ENCODE measurements at places on chromosomes 7 and 10.

DNA sequence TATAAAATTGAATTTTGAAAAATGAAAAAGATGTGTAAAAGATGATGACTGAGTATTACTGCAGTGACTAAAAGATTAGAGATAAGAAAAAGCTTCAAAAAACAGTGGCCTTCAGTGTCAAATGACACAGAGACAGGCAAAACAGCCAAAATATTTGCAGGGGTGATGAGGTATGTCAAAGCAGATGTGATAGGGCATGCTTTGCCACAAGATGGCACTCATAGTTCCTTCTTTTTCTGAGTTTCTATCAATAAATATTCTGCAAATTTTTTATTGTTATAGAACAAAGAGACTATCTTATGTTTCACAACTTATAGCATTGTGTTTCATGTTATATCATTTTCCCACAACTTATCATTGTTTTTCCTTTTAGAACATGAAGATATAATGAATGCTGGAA, 344.1 kb upstream of the HPS1 start:
- DNase-seq: no peak

DNA sequence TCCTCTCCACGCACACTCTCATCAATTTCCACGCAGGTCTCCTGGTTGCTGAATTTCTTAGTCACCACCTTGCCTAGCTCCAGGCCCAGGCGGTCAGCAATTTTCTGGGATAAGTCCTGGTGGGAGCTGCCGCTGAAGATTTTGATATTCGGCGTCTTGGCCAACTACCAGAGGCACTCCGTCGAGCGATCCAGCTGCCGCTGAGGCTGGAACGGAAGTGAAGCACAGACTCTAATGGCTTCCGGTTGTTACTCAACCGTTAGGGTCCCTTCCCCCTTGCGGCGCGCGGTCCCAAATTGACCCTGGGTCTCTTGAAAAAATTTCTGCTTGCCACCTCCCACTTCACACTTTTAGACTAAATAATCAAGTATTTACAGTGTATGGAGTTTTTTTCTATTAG, at the start of gene PRPS1L1:
Gene PRPS1L1, minus strand, starts transcription at position 219 of the 400 bp plus-strand sequence.
- DNase-seq: no peak

DNA sequence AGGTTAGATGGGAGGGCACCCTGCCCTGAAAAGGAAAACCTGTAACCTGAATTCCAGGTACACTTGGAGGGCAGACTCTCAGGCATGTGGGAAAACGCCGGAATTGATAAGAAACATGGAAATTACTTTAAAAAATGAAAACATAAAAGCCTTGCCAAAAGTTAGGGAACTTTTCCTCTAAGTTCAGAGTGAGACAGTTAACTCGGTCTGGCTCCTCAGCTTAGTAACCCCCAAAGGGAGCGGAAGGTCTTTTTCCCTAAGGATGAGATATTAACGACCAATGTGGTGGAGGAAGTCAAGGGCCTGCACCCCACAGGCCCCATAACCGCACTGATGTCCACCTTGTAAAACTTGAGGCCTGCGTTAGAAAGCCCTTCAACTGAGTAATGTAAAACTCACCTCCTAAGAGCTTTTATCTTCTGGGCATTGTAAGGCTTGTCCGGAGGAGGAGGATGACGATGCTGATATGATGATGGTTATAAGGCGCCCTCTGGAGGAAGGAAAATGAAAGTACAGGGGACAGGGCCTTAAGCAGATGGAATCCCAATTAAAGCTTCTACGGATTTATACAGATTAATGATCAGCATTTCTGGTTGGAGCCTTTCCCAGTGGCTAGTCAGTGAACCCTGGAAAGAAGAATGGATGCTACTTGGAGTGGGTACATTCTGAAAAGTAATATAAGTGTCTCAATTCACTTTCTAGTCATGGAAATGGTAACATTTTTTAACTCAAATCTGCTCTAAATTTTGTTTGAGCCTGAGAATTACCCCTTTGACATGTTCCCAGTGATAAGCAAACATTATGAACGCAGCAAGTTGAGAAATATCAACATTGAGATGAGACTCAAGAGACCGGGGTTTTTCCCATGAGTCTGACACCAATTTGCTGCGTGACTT, 694 bp downstream of the COL1A2 start:
- DNase-seq: no peak

- no peak for DNase-seq
Observed at GRCh38 chr7:69388452-69389137, 209.7 kb upstream of the AUTS2 start.

DNA sequence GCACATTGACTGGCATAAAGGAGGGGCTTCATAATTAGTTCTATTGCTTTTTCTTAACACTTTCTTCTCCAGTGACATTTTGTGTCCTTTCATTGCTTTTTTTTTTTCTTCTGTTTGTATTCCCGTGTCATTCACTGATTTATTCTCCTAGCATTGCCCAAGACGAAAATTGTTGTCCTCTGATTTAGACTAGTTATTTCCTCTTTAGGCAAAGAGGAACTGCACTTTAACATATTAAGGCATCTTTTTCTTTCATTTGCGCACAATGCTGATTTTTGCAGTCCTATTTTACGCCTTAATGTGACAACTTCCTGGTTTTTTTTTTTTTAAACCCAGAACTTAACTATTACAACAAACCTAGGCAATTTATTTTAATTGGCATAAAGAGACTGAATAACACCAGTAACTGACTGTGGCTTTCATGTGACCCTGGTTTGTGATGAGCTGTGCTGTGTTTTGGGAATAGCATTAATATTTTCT, 39.7 kb downstream of the ARID5B start:
- DNase-seq: no peak

DNA sequence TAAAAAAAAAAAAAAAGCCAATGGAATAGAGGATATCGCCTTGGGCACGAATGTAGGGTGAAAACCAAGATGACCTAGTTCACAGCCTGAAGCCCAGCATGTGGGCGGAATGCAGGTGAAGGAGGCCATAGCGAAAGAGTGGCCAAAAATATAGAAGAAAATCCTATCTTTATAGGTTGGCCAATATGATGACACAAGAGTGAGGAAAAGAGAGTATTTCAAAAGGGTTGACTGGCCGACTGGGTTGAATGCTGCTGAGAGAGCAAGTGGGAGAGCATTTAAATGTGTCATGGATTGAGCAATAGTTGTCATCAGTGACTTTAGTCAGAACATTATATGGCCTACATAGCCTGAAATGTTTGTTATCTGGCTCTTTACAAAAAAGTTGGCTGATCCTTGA, 17.2 kb upstream of the GLI3 start:
- DNase-seq: no peak

DNA sequence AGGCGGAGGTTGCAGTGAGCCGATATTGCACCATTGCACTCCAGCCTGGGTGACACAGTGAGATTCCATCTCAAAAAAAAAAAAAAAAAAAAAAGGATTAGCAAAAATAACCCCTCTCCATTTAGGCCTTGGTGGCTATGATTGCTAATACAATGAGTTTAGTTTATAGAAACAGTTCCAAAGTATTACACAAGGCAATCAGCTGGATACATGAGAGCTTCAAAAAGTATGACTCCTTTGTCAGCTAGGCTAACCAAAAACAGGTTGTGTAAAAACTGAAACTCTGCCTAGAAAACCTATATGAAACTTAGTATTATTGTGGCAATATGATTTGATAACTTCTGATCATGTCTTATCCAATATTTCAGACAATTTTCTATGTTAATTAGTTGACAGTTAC, 57.2 kb downstream of the SUGCT start:
- DNase-seq: no peak

- no peak for DNase-seq
Observed at GRCh38 chr10:24643679-24644209, 79.9 kb downstream of the ARHGAP21 start.

DNA sequence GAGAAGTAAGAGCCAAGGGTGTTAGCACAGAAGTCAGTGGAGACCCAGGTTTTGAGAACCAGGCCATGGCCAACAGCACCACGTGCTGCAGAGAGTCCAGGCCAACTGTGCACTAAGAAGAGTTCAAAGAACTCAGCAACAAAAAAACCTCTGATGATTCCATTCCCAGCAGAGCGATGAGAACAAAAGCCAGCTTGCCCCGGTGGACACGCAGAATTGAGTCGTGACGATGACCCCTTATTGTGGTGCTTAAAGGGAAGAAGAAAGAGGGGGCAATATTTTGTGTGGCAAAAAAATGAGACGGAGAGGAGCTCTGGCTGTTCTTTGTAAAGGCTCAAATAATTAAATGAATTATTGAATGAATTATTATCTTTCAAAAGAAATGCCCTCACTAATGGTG, 468.3 kb upstream of the AUTS2 start:
- no peak for DNase-seq

DNA sequence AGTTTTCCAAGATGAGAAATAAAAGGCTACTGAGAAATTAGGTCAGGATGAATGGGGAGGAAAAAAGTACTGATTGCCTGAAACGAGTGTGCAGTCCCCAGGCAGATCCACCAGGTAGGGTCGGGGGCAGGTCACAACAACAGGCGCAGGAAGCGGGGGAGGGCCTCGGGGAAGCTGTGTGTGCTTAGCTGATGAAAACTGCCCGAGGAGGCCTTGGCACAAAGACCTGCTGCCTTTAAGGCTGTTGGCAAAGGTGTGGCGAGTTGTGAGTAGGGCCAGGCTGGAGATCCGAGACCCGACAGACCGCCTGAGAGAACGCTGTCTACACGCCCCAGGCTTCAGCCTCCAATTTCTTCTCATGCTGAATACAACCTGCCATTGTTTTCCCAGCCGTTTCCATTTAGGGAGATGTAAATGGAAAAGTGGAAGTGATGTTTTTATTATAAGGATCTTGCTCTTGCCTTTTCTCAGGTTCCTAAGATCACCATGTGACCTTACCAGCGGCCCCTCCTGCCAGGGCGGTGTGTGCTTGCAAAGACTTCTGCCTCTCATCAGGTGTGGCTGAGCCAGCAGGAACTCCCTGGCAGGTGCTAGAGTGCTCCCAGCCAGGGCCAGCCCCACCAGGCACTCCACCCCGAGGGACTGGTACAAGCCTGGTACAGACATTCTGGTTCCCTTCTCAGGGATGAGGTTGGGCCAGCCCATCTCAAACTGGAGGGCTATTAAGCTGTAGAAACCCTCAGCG, 60.8 kb downstream of the DLG5 start:
- DNase-seq: no peak

GRCh38 chr10:13924040-13924725, 337.4 kb downstream of the PRPF18 start:
- no peak for DNase-seq

DNA sequence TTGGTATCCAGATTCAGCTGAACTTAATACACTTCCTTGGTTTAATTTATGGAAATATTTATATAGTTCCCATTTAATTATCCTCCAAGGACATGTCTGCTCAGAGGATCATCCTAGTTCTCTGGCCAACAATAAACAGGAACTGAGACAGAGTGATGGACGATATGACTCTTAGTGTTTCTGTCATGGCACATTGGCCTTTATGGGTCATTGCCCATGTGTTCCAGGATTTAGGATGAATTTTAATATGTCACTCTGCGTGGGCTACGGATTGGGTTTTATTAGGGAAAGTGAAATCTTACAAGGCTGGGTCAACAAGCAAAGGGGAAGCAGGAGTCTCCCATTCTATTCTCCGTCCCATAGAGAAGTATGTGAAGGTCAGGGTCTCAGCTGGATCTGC, 18.8 kb upstream of the TNPO3 start:
- no peak for DNase-seq

- DNase-seq: no peak
Observed at GRCh38 chr7:104960741-104961448, 53.1 kb upstream of the KMT2E start.

- DNase-seq: no peak
Observed at GRCh38 chr7:92100534-92100933, 33.7 kb downstream of the CYP51A1 start.

DNA sequence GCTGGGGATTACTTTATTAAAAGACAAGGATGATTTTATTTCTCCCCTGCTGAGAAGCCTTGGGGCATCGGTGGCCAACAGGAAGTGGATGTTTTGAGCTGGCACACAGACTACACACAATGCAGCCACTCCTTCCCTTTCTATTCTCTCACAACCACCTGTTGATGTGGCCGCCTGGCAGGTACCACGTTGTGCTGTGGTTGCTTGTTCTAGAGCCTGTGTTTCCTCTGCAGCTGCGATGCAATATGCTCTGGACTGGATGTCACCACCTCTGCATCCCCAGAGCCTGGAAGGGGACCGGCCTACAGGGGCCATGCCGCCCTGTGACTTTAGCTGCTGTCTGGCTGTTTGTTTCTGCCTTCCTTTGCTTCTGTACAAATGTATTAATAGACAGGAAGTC, 195.7 kb upstream of the CELF2 start:
- no peak for DNase-seq

GRCh38 chr7:81211934-81212320, 293.1 kb upstream of the SEMA3C start:
- DNase-seq: no peak

GRCh38 chr10:24115403-24115802, 93.5 kb upstream of the KIAA1217 start:
- no peak for DNase-seq

GRCh38 chr7:2046581-2047565, 185.9 kb downstream of the MAD1L1 start:
- no peak for DNase-seq

DNA sequence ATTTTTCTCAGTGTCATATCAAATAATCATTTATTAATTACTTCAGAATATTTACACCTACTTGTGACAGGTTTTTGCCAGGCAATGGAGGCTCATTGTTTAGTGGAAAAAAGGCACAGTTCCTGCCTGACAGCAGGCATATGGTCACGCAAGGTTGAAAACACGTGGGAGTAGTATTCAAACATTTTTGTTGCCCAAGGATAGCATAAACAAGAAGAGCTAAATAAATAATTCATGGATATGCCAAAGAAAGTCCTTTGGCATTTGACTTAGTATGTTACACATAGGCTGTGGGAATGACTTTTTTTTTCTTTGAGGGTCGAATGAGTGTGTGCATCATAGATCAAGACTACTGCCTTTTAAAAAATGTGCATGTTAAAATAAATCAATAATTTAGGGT, 120.5 kb upstream of the SEMA3E start:
- no peak for DNase-seq

DNA sequence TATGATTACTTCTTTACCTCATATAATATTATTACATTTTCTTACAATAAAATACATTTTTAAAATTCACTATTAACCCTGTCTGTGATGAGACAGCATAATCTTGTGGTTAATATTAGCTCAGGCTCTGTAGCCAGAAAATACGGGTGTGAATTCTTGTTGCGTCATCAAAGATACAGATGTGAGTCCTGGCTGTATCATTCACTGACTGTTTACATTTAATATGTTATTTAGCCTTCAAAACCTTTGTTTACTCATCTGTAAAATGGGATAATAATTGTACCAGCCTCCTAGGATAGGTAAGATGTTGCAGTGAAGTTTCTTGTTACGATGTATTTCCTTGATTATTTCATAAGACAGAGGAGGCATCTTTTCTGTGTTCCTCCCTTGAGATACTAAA, 184.7 kb upstream of the PRPS1L1 start:
- DNase-seq: no peak

- DNase-seq: no peak
Observed at GRCh38 chr10:104744052-104744451, 103.0 kb downstream of the SORCS3 start.

DNA sequence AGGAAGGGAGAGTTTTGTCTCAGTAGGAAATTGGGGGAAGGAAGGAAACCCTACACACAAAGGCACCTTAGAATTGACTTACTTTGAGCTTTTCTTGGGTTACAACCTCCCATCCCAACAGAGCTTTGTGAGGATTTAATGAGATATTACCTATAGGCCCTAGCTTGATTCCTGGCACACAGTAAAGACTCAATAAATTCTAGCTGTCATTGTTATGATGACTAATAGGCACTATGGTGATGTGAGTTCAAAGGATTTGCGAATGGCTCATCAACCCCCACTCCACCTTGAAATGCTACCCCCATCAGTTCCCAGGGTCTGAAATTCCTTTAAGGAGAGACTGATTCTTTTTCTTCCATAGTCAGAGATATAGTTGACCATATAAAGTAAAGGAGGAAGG, 67.9 kb upstream of the SMNDC1 start:
- no peak for DNase-seq

Data from stimulated activated CD8-positive, alpha-beta memory T cell treated with anti-CD3 and anti-CD28 coated beads, Interleukin-7, amount 100 ng/mL, for 1 hour (primary cell).